Ammon's horn (tissue), 1 donor: ENCODE measurements at places on chromosomes 2 and 18.

DNA sequence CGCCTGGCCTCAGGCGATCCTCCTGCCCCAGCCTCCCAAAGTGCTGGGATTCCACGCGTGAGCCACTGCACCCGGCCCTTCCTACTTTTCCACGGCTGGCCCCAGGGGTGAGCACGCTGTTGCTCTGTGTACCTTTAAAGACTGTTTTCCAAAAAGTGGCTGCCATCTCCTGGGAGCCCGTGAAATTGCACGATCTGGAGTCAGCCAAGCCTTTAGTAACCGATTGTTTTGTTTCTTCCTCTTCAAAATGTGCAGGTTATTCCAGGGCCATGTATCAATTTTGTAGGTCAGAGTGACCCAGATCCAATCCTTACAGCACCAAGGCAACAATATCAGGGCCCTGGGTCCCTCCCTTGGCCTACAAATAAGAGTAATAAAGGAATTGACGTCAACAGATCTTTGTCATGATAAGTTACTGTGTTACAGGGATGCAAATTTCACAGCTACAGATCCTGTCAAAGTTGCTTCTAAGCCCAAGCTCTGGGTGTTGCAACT, 135.6 kb upstream of the ZNF236 start:
- peak; percentile 76 for DNase-seq

DNA sequence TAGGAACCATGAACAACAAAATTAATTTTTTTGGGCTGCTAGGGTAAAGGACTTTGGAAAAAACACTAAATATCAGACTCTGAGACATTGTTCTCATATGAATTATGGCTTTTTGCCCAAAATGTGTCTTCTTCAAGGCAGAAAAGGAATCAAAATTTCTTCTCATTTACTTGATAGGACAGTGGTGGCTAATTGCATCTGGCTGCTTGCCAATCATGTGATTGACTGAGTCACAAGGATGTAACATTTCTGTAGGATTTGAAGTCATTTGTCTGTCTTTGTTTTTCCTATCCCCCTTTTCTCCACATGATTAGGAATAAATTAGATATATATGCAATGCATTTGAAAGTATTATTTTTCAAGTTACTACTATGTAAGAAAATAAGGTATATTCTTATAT, 130.2 kb downstream of the SLC4A10 start:
- no peak for DNase-seq

DNA sequence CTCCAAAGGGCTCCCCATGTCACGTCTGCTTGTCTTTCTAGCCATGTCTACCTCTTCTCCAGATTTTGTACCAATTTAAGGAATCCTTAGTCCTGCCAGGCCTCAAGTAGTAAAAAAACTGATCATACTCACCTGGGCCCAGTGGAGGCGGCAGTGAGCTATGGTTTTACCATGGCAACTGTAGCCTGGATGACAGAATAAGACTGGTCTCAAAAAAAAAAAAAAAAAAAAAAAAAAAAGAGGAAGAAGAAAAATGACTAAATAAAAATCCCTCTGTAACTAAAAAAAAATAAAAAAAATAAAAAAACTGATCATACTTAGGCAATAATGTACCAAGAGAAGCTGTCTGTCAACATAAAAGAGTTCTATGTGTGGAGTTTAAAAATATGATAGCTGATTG, 221.6 kb downstream of the NR4A2 start:
- no peak for DNase-seq

GRCh38 chr2:66803726-66804125, 368.8 kb downstream of the MEIS1 start:
- no peak for DNase-seq

DNA sequence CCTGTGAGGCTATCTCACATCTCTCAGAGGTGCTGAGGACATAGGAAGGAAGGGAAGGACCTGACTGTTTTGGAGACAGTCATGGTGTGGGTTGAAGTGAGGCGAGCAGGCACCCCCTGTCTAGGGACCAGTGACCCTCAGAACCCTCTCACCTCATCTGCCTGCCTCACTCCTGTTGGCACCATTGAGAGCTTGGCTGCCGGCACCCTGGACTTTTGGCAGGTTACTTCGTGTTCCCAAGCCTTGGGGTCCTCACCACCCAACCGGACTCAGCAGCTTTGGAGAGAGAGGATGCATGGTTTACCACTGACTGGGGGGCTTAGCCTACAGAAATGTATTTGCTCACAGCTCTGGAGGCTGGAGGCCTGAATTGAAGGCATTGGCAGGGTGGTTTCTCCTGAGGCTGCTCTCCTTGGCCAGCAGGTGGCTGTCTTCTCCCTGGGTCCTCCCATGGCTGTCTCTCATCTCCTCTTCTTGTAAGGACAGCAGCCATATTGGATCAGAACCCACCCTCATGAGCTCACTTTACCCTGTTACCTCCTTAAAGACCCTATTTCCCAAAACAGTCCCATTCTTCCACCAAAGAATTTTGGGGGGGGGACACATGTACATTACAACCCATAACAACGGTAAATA, 142.0 kb downstream of the TSN start:
- DNase-seq, result no peak

- DNase-seq, result no peak
Observed at GRCh38 chr2:234392041-234392615, 104.8 kb downstream of the ARL4C start.

DNA sequence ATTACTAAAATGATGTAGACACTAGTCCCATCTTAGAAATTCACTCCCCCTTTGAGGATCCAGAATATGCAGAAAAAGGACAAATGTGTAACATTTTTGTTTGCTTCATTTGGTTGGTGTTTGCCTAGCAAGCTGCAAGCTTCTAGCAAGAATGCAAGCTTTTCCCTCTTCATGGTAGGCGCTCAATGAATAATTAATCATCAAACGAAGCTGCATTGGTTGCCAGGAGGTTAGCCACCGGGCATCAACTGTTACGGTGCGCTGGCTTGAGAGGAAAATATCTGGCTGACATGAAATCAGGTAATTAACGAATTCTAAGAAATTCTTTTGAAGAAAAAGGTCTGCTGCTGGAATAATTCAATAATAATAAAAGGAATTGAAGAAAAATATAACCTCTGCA, 341.0 kb upstream of the KYNU start:
- DNase-seq, result peak; percentile 23

GRCh38 chr2:191977754-191978153, 130.9 kb upstream of the CAVIN2 start:
- no peak for DNase-seq

- peak; percentile 52 for DNase-seq
Observed at GRCh38 chr18:9613550-9614400, 584 bp downstream of the PPP4R1 start.

- no peak for DNase-seq
Observed at GRCh38 chr2:24272907-24273306, 87.4 kb downstream of the ITSN2 start.

DNA sequence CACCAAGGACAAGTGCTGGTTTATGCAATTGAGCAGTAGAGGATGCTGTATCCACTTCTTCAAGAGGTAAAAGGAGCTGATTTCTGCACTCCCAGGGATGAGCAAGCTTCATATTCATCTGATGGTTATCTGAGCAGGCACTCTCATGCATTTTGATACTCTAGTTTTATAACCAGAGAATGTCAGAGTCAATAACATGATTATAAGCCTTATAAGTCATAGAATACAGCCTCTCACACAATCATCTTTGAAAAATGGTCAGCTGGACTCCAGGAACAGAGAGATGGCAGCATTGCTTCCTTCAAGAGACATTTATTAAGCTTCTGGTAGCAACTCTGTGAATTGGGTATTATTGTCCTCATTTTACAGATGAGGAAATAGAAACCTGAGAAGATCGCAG, 167.1 kb downstream of the SLC8A1 start:
- DNase-seq, result no peak

GRCh38 chr18:69380324-69380723, 20.4 kb upstream of the DOK6 start:
- DNase-seq, result no peak

DNA sequence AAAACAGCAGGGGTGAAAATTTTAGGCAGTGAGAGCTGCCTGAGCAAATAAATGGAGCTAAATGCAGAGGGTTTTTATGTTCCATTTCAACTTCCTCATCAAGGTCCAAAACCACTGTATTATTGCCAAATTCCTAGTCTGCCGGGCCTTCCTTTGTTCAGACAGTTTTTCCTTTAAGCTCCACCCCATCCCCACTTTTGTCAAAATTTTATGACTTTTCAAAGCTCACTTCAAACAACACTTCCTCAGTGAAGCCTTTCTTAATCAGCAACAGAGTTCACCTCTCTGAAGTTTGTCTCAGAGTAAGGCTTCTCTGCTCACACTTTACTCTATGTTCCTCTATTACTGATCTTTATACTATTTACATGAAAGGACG, 81.3 kb downstream of the CERKL start:
- DNase-seq, result no peak

DNA sequence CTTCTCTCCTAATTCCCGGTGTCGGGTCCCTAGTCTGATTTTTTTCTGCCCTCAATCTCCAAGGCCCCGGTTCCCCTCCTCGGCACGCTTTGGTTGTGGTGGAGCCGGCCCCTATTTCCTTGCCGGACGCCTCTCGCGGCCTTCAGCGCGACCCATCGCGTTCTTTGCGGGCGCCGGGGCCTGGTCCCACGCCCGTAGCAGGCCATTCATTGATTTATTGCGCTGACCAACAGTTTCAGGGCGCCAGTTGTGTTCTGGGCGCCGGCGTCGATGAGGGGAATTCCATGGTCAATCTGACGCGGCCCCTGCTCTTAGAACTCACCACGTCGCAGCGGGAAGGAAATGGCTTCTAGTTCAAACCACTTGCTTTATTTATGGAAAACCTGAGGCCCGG, 396 bp downstream of the CNOT9 start:
- DNase-seq, result peak; percentile 28

- DNase-seq, result no peak
Observed at GRCh38 chr2:224875841-224876240, 159.7 kb upstream of the CCDC195 start.
